ENCODE measurements at places on chromosomes 4 and X.

GRCh38 chr4:170651786-170652185 lies 562.0 kb upstream of the AADAT start:
- no peak for DNase-seq

DNA sequence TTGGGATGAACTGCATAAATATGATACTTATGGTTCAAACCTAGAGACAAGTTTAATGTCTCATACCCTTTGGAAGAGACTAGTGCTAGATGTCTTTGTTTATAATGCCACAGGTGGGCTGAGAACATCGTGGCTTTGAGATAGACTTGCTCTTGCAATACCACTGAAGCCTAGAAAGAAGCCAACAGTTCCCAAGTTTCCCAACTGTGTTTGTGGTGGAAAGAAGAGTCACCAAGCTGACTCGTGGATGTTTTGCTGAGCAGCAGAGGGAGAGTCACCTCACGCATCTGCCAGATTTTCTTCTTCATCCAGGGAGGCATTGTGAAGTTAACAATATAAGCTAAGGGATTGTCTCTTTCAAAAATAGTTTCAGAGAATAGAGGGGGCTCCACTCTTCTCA lies 1076.2 kb downstream of the C4orf33 start:
- DNase-seq = no peak

DNA sequence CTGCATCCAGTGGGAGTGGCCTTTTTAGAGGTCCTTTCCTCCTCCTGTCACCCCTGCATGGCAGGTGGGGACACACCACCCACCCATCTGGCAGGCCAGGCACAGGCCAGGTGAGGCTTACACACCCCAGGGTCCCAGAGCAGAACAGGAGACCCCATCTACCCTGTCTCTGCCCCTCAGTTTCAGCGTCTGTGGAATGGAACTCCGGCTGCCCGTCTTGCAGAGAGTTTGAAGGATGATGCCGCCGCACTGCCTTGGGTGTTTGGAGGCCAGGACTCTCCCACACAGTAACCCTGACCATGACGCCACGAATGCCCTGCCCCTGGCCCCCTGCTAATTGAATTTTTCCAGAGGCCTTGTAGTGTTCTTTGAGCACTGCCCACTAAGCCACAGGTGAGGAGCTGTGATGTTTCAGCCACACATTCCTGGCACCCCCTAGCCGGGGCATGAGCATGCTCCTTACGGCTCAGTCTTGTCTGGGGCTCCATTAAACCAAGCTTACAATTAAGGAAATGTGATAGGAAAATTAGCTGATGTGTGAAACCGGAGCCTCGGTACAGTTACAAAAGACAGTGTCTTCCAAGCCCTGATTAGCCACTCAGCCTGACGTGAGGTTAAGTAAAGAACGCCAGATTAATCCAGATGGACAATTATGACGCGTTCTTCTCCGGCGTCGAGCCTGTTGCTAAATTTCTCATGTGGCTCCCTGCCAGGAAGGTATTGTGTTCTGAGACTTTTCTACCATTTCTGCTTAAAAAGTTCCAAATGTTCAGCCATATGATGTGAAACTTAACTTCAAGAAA lies 39.3 kb downstream of the HMX1 start:
- DNase-seq = peak; percentile 62

- DNase-seq = no peak
Observed at GRCh38 chrX:9390121-9390520, 74.7 kb upstream of the TBL1X start.

DNA sequence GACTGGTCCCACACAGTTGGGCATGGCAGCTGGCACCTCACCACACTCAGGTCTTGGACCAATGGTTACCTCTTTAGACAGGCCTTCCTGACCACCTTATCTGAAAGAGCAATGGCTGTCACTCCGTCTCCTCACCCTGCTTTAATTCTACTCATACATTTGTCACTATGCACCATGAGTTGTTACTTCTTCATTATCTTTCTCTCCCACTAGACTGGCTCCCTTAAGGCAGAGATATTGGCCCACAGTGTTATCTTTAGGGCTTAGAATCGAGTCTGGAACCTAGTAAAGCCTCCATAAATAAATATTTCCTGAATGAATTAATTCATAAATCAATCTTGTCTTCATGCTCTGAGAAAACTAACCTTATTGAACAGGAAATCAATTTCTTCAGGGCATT lies 46.6 kb downstream of the DCHS2 start:
- no peak for DNase-seq

- no peak for DNase-seq
Observed at GRCh38 chr4:72365016-72365415, 204.0 kb downstream of the ADAMTS3 start.

DNA sequence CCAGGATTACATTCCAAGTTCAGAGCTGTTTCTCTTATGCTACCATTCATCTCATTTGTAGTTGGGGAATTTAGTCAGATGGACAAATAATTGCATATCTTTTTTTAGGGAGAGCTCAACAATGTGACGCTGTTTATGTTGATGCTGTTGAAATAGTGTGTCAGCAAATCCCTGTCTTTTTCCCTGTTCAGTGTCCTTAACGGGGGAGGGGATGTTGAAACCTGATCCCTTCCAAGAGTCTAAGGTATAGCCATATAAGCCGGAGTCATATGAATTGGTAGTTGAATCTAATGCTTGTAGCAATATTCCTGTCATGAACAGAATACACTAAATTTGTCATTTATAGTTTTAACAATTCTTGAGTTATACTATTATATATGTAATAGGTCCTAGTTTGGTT lies 293.5 kb upstream of the FAT1 start:
- no peak for DNase-seq

DNA sequence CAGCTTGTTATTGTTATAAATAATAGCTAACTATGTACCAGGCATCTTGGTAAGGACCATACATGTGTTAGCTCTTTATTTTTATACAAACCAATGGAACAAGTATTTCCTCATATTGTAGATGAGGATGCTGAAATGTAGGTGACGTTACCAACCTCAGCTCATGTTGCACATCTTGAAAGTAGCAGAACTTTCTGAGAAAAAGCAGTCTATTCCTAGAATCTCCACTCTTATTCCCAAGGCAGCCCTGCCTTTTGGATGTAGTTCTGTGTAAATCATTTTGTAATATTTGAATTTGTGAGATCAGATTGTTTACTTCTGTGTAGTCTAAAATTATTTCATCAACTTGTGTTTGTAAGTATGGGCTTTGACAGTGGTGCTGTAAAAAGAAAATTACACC lies 5.3 kb downstream of the FHDC1 start:
- DNase-seq = no peak

GRCh38 chr4:129994715-129995114 lies 898.8 kb downstream of the C4orf33 start:
- DNase-seq = no peak

DNA sequence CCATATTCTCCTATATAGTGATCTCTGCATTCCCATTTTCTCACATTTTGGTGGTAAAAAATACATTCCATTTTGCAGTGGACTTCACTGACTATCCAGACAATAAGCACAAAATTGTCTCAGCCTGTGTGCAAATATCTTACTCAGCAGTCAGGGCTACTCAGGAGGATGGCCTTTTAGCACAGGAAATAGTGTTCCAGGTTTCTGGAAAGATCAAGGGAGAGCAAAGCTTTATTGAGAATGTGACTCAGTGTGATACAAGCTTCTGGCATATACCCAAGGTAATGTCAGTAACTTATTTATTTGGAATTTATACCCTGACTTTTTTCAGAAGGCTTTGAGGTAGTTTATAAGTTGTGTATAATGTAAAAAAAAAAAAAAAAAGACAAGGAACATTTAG lies 233.4 kb downstream of the TEX13A start:
- no peak for DNase-seq

DNA sequence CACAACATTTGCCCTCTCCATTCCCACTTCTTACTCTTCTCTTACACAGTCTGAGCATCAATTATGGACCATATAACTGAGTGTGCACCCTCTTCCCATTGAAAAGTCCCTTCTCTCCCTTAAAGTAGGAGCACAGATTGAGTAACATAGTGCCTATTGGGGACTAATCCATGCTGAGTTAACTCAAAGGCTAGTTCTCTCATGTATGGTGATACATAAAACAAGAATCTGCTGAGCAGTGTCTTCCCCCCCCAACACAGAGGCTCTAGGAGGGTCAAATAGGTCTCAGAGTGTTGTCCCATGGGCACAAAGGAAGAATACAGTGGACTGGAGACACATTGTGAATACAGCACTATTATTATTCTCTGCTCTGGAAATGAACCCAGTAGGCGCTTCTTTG lies 274.6 kb upstream of the BOD1L1 start:
- DNase-seq = no peak

GRCh38 chrX:79138658-79139241 lies 5.7 kb upstream of the GPR174 start:
- no peak for DNase-seq

DNA sequence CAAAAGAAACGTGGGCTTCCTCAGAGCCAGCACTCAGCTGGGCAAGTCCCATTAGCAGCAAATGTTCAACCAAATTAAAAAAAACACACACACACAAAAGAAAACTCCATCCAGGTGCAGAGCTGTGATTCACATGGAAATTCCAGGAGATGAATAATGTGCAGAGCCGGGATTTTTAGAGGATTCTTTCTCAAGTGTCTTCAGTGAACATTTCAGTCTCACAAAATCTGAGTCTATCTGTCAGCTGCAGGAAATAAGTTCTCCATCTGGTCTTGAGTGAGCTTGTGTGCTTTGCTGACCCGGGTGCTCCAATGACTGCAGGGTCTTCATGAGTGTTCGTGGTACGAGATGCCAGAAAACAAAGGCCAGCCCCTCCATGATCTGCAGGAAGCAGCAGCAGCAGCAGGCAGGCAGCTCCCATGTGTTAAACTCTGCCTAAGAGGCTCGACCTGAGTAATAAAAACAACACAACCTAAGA lies 44.3 kb downstream of the RASGEF1B start:
- DNase-seq = no peak

DNA sequence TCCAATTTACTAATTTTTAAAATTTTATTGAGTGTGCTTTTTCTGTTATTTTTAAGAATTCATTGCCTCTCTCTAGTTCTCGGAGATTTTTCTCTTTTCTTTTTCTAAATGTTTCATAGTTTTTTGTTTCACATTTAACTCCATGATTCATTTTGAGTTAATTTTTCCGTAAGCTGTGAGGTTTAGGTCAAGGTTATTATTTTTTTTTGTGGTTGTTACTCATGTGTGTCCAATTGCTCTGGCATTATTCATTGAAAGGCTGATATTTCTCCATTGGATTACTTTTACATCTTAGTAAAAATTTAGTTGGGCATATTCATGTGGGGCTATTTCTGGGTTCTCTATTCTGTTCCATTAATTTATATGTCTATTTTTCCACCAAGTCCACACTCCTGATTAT lies 220.8 kb downstream of the MID1IP1 start:
- DNase-seq = no peak

GRCh38 chrX:41621222-41621723 lies 67.5 kb upstream of the GPR34 start:
- no peak for DNase-seq

- DNase-seq = no peak
Observed at GRCh38 chrX:850471-850916, 219.9 kb downstream of the SHOX start.

DNA sequence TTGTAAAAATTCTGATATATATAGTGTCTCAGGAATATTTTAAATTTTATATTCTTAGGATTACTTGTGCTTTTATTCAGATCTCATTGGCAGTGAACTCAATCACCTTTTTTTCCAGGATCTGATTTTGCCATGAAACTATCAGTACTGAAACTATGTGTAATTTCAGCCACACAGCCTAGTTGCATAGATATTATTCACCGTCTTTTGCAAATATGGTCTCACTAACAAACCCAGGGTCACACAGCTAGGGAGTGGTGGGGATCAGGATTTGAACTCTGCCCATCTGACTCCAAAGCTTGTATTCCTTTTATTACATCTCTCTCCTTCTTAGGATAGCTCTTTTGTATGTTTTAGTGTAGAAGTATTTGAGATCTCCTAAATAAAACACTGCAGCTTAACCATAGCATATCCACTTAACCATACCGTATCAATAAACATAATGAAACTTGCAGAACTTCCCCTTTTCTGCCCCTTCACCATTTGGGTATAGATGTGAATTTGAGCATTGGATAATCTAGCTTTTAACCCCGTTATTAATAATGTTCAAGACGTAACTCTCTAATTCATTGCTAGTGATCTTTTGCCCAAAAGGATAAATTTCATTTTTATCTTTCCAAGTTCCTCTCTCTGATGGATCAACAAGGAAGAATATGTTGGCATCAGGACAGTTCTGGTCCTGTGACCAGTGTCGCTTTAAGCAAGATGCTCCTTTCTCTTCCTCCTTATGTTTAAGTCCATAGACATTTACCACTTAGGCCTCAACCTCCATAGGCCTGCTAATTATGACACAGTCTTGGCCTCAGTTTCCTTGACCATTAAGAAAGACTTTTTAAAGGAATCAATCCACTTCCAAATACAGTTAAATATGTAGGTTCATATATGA lies 74.6 kb downstream of the RAPGEF2 start:
- no peak for DNase-seq

DNA sequence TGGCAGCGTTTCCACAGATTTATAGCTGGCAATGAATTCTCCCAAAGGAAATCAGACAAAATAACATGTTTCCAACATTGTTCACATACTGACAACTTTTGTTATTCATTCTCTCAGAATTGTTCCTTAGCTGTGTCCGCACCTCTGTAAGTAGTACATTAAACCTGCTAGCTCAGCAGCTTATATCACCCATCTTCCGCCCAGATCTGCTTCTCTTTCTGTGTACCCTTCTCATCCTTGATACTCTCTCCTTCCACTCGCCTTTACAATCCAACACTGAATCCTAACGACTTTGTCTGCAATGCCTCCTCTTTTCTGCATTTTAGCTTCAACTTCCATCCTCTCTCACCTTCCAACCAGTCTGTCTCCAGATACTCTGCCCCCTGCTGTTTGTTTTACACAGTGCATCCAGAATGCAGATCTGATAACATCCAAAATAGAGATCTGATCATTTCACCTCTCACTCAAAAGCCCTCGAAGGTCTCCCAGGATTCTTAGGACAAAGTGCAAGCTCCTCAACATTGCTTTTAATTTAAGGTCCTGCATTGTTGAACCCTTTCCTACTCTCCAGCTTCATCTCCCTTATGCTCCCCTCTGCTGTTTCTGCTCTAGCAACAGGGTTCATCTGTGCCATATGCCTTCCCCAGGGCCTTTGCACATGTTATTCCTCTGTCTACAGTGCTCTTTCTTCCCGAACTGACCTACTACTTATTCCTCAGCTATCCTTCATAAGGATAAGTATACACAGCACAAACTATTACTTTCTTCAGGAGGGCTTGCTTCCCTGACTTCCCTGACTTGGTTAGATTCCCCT lies 67.3 kb upstream of the VBP1 start:
- peak; percentile 10 for DNase-seq

- peak; percentile 67 for DNase-seq
Observed at GRCh38 chr4:15144249-15144966, 142.1 kb downstream of the CPEB2 start.
